NCI-H146 (cell line): ENCODE measurements at places on chromosomes 12 and 14.

- no peak for DNase-seq
Measured at GRCh38 chr12:128914908-128915563, 61.8 kb downstream of the GLT1D1 start.

GRCh38 chr12:58695263-58695662 is 225.0 kb downstream of the LRIG3 start:
- DNase-seq: no peak

- peak; percentile 78 for DNase-seq
Measured at GRCh38 chr12:3795492-3796133, 42.7 kb upstream of the CRACR2A start.

DNA sequence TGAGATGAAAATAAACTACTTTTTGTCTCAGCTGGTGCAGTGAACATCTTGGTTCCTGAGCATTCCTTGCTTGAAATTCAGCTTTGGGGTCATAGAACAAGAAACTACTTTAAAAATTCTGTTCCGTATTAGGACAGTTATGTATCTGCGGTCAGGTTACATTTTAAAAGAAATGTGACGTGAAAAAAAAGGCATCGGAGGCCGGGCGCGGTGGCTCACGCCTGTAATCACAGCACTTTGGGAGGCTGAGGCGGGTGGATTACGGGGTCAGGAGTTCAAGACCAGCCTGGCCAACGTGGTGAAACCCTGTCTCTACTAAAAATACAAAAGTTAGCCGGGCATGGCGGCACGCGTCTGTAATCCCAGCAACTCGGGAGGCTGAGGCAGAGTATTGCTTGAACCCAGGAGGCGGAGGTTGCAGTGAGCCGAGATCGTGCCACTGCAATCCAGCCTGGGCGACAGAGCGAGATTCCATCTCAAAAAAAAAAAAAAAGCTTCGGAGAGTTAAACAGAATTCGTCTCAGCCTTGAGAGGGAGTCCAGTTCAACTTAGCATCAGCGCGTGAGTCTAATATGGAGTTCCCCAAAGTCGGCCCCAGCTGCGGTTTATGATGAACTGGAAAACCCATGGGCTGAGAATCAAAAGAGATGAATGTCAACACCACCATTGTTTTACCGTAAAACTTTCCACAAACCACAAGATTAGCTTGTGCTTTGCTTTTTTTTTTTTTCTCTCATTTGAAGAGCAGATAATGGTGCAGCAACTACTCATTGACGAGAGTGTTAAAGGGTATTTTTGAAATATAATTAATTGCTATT is 2.1 kb upstream of the SLC2A13 start:
- DNase-seq: no peak

GRCh38 chr14:36091096-36091495 is 85.4 kb downstream of the PTCSC3 start:
- peak; percentile 25 for DNase-seq

GRCh38 chr12:59657266-59657665 is 61.4 kb downstream of the SLC16A7 start:
- DNase-seq: no peak

GRCh38 chr12:76003355-76003638 is 28.3 kb downstream of the PHLDA1 start:
- no peak for DNase-seq

DNA sequence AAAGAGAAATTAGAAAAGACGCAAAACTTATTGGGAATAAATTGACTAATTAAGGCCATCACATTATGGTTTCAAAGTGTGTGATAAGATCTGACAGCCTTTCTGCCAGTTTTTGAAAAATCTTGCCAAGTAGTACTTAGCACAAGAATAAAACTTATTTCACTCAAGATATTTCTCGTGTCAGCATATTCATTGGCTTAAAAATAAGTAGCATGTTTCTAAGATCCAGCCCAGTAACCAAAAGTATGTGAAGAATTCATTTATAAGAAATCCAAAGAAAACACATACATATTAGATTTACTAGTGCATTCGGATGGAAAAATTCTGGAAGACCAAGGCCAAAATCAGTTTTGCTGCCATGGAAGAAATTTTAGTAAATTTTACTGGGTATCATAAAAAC is 1135.0 kb downstream of the GALC start:
- DNase-seq: no peak

DNA sequence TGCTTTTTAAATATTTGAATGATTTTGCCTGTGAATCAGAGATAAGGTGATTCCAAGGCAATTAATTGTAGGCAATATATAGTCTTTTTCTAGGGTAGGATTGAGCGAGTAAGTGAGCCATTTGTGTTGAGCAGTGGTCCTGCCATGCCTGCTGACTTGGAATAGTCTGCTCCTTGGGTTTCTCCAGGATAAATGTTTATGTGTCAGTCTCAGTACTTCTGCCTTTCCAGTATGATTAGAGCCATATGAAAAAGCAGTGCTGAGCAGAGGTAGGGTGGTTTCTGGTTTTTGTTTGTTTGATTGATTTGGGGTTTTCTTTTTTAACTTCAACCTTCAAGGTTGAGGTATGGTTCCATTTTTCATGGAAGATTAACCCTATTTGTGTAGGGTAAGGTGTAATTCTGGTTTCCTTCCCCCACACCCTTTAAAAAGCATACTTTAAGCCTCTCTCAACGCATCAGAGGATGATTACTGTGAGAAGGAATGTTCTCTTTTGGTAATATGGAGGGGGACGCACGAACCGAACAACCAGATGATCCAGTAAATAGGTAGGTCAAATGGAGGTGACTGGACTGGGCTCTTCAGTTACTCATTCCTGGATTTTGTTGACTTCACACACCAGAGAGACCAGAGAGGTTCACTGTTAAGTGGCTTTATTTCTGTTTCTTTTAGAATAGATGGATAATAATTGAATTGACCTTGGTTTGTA is 22.7 kb downstream of the FRMD6 start:
- no peak for DNase-seq

DNA sequence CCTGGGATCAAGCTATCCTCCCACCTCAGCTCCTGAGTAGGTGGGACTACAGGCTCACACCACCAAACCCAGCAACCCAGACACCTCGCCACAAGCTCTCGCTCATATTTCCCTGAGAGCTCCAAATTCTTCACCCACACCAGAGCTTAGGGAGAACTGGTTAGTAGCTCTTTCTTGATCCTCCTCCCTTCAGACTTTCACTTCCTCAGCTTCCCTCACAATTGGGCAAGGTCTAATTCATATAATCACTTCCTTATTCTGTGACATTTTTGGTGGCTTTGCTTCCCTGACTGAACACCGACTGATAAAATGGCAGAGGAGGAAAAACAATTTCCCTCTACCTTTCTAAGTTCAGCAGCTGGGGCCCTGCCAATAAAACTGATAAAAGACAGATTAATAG is 88.5 kb downstream of the GXYLT1 start:
- no peak for DNase-seq

DNA sequence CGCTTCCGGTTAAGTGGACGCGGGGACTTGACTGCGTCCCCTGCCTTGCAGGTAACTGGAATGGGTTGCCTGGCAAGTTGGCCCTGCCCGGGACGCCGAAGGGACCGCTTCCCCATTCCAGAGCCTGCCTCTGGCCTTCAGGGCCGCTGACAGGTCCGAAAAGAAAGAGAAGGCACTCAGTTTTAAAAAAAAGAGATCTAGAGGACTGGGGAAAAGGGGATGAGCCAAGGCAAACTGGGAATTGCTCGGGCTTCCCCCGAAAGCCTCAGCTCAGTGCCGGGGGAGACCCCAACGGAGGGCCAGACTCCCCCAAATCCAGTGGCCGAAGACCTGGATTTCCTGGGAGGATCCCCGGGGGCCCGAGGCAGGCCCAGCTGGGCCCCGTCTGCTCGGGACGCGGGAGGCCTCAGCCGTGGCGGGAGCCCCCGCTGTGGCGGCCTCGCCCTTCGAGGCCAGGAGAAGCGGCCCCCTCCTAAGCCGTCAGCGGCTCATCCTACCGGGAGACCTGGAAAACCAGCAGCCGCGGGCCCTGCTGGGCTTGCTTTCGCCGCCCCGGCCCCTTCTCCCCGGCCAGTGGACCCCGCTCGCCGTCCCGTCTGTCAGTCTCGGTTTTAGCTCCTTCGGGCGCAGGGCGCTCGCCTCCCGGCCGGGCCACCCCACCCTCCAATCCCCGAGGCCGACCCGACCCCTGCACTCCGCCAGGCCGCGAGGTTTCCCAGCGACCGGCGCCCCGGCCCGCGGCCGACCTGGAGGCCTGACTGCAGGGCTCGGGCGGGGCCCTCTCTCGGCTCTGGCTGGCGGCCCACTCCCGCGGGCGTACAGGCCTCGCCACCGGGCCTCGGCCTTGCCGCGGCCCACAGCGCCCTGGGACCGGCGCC is 12.5 kb downstream of the OTX2 start:
- no peak for DNase-seq

- no peak for DNase-seq
Measured at GRCh38 chr12:122820838-122821271, 14.4 kb upstream of the HIP1R start.

DNA sequence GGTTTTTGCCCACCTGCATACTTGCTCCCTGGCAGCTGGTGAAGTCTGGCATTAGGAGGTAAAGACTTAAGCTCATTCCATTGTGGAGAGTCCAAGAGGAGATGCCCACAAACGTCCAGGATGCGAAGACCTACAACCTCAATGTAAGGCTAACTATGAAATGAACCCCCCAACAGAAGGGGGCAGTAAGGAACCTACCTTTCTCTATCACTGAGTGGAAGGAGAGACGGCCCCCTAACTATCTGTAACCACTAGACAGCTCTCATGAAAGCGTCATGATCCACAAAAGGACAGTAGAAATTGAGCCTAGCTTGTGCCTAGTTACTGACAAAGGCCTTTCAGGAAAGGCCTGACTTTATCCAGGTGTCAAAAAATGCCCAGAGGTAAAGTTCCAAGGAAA is 55.3 kb downstream of the ZFYVE21 start:
- DNase-seq: no peak

DNA sequence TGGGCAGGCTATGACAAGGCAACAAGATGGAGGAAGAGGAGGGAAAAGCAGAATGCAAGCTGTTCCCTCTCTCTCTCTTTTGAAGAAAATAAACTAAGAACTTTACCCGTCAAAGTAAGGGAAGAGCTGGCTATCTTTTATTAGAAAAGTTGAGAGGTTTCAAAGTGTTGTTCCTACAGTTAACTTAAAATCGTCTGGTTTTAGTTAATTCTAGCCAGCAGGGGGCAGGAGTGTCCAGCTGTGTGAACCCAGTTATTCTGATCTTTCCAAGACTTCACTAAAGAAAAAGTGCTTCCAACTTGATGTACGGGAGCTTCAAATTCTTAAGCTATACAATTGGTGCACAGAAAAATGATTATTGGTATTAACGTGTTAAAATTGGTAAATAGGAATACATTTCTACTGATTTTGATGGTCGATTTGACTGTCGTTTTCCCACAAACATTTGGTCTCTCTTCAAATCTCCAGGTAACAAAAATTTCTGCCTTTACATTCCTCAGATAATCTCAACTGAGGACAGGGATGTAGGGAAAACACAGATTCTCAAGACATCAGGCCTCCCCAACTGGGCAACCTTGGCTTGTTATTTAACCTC is 28.4 kb upstream of the MON2 start:
- peak; percentile 41 for DNase-seq

GRCh38 chr12:72523754-72524153 is 251.6 kb downstream of the TRHDE start:
- DNase-seq: no peak

- DNase-seq: no peak
Measured at GRCh38 chr14:31205681-31206535, 1.7 kb downstream of the HECTD1 start.

DNA sequence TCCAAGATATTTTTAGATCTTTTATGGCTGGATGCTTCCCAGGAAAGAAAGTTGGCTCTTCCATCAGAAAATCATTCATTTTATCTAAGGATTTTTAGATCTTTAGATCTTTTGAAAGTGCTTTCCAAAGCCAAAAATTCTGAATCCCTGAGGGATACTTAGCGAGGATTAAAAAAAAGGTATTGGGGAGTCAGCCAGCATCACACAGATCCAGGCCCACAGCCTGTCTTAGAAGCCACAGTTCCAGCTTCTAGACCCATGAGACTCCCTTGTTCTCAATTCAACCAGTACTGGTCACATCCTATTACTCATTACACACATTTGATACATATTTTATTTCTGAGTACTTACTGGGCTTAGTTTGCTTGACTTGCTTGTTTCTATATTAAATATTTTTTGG is 49.9 kb downstream of the TSPAN8 start:
- DNase-seq: no peak

DNA sequence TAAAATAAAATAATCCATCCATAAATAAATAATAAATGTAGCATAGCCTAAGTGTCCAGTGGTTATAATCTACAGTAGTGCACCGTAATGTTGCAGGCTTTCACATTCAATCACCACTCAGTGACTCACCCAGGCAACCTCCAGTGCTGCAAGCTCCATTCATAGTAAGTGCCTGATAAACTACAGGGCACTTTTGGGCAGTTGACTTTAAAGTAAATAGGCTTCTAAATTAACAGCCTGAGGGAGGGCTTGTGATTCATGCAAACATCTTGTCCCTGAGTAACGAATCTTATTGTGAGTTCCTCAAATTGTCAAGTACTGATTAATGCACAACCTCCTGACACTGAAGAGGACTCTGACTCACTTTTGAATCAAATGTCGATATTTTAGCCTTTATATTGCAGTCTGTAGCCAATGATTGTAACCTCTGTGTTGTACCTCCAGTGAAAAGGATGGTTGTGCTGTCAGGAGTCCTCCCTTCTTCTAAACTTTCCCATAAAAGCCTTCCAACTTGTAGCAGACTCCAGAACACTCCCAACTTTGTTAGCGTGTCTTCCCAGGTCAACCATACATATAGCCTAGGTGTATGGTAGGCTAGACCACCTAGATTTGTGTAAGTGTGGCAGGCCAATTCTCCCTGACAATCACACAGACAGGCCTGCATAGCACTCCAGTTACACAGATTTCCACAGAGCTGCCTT is 55.0 kb upstream of the BICD1 start:
- no peak for DNase-seq
